ENCODE measurements at places on chromosomes 7 and 10.
A peak's percentile ranks its signal among the peaks of the same experiment; 100 is the strongest.

DNA sequence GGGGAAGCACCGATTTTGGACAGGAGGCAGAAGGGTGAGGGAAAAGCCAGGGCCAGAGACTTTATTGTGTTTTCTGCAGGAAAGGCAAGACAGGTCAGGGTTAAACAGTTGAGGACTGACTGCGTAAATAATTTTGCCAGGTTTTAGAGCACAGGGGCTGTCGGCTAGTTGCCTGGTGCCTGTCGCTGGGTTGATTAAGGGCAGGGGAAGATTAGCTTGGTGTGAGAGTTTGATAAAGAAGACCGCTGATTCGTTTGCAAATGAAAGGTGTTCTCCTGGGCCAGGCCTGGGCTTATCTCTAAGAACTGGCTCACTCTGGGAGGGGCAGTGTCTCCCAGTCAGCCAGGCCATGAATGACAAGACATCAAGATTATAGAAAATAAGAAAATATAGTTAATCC, 75.6 kb downstream of the SLC37A3 start:
- no peak for DNase-seq

DNA sequence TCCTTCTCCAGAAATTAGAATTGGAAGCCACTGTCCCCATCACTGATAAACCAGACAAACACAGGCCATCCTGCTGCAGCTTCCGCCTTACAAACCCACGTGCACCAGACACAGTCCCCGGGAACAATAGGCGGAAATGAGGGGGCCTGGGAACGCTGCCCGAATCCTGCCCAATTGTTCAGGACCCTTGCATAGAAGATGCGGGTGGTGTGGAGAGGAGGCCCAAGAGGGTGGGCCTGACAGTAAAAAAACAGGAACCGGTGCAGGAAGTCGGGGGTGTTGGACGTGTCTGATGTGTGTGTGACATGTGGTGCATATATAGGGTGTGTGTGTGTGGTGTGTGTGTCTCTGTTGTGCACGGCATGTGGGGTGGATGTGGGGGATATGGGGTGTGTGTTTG, 26.5 kb upstream of the CHST15 start:
- DNase-seq = no peak

DNA sequence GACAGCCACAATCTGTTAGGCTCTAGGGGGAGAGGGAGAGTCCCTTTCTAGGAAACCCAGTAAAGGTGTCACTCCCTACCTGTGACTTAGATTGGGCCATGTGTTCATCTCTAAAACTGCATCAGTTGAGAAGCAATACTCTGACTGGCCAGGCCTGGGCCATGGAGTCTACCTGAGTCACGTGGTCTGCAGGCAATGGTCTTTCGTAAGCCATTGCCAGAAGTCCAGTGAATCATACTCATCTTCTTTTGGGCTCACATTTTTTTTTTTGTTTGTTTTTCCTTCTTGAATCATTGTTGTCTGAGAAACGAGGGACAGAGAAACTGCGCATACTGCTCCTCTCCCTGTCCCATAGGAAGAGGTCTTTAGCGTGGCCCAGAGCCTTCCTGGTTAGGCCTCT, 215.6 kb downstream of the CCSER2 start:
- no peak for DNase-seq

DNA sequence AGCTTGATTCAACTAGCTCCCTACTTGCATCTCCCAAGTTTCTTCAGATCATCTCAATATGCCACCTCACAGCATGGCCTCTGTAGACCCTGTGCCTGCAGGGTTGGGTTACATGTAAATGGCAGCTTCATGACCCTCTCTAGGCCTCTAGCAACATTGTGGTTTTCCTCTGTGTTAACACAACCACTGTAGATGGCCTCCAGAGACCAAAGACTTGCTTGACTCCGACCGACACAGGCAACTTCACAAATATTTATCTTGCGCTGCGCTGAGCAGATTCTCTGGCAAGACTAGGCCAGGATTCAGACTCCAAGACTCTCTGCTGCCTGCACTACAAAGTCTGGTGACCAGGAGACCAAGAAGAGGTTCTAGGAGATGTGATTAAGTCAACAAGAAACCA, 75.9 kb downstream of the CNOT4 start:
- no peak for DNase-seq

- DNase-seq = peak; percentile 12
Measured at GRCh38 chr7:43071604-43072003, 40.8 kb upstream of the HECW1 start.
